ENCODE measurements at places on chromosomes 12 and 14. TPM values are rescaled to one million over a fixed set of nuclear protein-coding genes. Genes with fewer than 3 reads are reported as not detected.

DNA sequence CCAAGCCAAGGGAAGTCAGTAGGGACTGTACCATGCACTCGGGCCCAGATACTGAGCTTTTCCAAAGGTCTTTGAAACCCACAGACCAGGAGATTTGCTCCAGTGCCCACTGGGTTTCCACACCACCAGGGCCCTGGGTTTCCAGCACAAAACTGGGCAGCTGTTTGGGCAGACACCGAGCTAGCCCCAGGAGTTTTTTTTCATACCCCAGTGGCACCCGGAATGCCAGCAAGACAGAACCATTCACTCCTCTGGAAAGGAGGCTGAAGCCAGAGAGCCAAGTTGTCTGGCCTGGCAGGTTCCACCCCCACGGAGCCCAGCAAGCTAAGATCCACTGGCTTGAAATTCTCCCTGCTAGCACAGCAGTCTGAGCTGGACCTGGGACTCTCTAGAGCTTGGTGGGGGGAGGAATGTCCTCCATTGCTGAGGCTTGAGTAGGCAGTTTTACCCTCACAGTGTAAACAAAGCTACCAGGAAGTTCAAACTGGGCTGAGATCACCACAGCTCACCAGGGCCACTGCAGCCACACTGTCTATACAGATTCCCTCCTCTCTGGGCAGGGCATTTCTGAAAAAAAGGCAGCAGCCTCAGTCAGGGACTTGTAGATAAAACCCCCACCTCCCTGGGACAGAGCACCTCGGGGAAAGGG, 793.7 kb downstream of the RPS29 start:
- no peak overlapping the region for H3K4me3 ChIP-seq
- DNase-seq = no peak
- no peaks in the 10 kb centered on the region for H3K36me3 ChIP-seq
- no peaks in the 10 kb centered on the region for H3K4me1 ChIP-seq
- no peak overlapping the region for H3K27ac ChIP-seq

- H3K27ac ChIP-seq = no peak overlapping the region
- H3K4me1 ChIP-seq = no peaks in the 10 kb centered on the region
- H3K27me3 ChIP-seq = peaks cover 5% of the 10 kb centered on the region
- no peak overlapping the region for H3K4me3 ChIP-seq
Observed at GRCh38 chr12:32843528-32844095, 53.0 kb downstream of the PKP2 start.

GRCh38 chr14:76287063-76287462, 88.9 kb upstream of the ESRRB start:
- no peaks in the 10 kb centered on the region for H3K4me1 ChIP-seq
- no peak for DNase-seq
- no peak overlapping the region for H3K27ac ChIP-seq
- no peak overlapping the region for H3K4me3 ChIP-seq
- peaks cover 23% of the 10 kb centered on the region for H3K27me3 ChIP-seq

DNA sequence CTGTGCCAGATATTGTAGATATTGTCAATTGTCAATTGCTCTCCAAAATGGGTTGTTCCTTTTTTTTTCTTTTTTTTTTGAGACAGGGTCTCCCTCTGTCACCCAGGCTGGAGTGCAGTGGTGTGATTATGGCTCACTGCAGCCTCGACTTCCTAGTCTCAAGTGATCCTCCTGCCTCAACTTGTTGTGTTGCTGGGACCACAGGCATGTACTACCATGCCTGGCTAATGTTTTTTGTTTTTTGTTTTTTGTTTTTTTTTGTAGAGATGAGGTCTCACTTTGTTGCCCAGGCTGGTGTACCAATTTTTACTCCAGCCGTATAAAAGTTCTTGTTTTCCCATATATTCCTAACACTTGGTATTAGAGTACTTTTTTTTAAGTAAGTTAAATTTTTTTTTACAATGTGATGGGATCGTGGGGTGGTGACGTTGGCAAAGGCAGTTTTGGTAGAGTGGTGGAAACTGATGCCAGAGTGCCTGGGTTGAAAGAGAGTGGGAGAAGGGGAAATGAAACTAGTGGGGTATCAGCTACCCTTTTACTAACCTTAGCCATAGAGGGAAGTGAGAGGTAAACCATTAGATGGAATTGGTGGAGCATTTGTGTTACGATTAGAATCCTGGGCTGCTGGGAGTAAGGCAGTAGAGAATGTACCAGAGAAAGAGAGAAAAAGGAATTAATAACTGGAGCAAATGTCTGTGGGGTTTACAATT, 33.0 kb upstream of the CFAP54 start:
- H3K4me3 ChIP-seq = no peak overlapping the region
- no peak for DNase-seq
- peaks cover 3% of the 10 kb centered on the region for H3K27me3 ChIP-seq
- no peak overlapping the region for H3K27ac ChIP-seq
- peaks cover 3% of the 10 kb centered on the region for H3K36me3 ChIP-seq

TMPRSS12 gene
- total RNA-seq = not detected

SERPINA6 gene
- not detected for total RNA-seq

LRRC9 gene
- not detected for total RNA-seq

All from activated naive CD8-positive, alpha-beta T cell treated with anti-CD3 and anti-CD28 coated beads, Interleukin-2, amount 10 ng/mL, durations not matched to agents 7 days and 5 days (primary cell).